ENCODE measurements at places on chromosomes 4 and X.

- no peak for DNase-seq
These were observed 70.1 kb upstream of the CBR4 start for GRCh38 chr4:169079942-169080827.

DNA sequence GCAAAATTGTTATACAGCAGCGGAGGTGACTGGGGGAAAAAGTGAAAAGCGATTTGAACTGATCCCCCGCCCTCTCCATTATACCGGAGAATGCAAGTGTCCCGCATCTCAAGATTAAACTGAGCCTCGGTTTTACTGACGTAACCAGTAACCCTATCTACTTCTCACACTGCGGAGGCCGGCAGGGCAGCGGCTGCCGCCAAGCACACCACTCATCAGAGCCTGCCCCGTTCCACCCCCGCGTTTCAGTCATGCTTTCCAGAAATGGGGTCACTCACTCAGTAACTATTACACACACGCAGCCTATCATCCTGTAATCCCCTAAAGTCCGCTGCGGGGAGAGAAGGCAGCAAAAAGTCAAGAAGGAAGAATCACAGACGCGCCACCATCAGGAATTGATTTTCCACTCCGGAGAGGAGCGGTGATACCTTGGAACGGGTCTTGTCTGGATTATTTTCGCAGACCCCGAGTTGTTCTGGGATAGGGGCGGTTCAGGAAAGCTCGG, 1.4 kb downstream of the RPS6KA3 start:
- DNase-seq: no peak

DNA sequence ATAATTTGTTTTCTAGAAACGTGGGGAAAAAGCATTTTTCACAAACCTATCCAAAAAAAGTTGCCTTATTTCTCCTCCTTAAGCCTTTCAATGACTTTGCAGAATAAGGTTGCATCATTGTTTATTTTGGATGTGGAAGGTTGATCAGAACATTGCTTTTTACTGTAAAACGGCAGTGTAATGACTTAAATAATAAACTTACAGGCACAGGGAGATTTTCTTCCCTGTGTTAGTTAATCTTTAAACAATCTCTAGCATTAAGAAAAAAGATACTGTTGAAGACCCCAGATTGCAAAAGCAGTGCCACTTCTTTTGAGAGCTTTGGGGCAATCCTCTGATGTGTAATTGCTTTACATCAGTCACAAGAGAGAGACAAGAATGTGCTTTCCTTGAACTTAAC, 153.4 kb downstream of the ARX start:
- no peak for DNase-seq

- no peak for DNase-seq
These were observed 685.0 kb upstream of the FRG1 start for GRCh38 chr4:189255636-189256035.

GRCh38 chr4:109009909-109010308, 247.1 kb upstream of the ETNPPL start:
- DNase-seq: no peak

GRCh38 chr4:7435471-7436061, 836 bp upstream of the PSAPL1 start:
- DNase-seq: no peak

GRCh38 chr4:78360466-78360865, 191.1 kb upstream of the ANXA3 start:
- DNase-seq: no peak

GRCh38 chr4:17680559-17681280, 66.3 kb downstream of the MED28 start:
- DNase-seq: no peak

GRCh38 chr4:84583876-84584380, 1.0 kb downstream of the CDS1 start:
- no peak for DNase-seq

DNA sequence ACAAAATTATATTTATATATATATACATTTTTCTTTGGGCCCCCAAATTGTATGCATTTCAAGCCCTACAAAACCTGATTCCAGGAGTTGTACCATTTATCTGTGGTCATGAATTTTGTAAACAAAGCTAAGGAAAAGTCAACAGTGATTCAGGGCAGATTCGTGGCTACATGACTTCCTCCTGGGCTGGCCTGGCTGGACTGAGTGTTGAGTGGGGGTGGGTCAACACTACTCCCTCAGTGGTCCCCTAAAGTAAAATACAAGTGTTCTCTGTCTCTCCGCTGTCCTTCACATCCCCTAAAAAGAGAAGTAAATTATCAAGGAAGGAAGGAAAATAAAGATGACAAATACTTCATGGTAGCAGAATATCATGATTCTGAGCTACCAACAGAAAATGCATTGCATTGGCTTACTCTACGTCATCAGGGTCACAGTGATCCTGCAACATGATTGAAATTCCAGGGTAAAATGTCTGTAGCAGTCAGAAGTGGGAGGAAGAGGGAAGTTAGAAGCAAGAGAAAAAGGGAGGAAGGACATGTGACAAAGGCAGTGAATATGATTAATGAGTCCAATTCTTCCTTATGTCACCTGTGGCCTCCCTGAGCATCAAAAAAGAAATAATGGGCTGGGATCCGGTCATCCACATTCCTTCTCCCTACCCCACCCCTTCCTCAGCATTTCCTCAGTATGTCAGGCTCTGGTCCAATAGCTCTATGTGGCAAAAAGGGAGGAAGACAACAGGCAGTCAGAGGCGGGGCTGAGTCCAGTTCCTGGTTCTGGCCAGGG, 42.4 kb upstream of the MYOZ2 start:
- DNase-seq: no peak

GRCh38 chr4:21596521-21596920, 352.1 kb downstream of the KCNIP4 start:
- DNase-seq: no peak

DNA sequence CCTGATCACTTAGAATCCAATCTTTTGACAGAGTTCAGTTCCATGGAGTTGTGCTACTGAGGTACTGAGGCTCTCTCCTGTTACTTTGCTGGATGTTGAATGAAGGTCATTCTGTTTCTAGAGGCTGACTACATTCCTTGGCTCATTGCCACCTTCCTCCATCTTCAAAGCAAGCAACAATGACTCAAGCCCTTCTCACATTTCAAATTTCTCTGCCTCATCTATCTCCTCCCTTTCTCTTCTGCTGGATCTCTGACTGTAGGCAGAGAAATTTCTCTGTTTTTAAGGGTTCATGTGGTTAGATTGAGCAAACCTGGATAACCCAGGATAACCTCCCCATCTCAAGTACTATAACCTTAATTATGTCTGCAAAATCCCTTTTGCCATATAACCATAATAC, 775.4 kb downstream of the STPG2 start:
- no peak for DNase-seq
